Thoracic aorta (tissue), 2 donors: ENCODE measurements at places on chromosomes 2 and 18.

DNA sequence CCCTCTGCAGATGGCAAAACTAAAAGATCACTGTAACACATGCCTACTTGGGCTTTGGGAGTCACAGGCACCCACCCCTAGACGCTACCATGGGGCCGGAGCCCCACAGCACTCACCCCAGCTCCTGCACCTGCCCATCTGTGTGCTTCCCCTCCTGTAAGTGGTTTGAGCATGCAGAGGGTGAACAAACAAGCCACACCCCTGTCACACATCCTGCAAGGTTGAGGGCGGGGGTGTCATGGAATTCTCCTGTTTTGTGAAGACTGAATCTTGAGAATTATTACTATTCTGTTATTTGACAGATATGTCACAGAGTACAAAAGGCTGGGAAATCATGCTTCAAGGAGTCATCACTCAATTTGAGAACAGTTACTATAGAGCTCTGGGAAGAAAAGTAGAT, 60.9 kb downstream of the RFTN2 start:
- DNase-seq = no peak

- no peak for DNase-seq
These were observed 266.8 kb downstream of the MYCN start for GRCh38 chr2:16207151-16207550.

GRCh38 chr2:240111253-240111652, 24.9 kb downstream of the COPS9 start:
- DNase-seq = no peak

- DNase-seq = no peak
These were observed 34.3 kb downstream of the EN1 start for GRCh38 chr2:118813111-118813510.

DNA sequence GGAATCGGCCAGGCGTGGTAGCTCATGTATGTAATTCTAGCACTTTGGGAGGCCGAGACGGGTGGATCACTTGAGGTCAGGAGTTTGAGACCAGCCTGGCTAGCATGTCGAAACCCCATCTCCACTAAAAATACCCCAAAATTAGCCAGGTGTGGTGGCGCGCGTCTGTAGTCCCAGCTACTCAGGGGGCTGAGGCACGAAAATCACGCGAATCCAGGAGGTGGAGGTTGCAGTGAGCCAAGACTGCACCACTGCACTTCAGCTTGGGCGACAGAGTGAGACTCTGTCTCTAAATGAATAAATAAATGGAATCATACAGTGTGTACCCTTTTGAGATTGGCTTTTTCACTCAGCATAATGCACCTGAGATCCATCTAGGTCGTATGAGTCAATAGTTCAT, 19.4 kb upstream of the TTC39C start:
- no peak for DNase-seq

GRCh38 chr2:10039658-10040410, 3.5 kb upstream of the KLF11 start:
- DNase-seq = no peak
